ENCODE measurements at places on chromosomes 11 and 22. TPM values are rescaled to one million over a fixed set of nuclear protein-coding genes. Genes with fewer than 3 reads are reported as not detected.

DNA sequence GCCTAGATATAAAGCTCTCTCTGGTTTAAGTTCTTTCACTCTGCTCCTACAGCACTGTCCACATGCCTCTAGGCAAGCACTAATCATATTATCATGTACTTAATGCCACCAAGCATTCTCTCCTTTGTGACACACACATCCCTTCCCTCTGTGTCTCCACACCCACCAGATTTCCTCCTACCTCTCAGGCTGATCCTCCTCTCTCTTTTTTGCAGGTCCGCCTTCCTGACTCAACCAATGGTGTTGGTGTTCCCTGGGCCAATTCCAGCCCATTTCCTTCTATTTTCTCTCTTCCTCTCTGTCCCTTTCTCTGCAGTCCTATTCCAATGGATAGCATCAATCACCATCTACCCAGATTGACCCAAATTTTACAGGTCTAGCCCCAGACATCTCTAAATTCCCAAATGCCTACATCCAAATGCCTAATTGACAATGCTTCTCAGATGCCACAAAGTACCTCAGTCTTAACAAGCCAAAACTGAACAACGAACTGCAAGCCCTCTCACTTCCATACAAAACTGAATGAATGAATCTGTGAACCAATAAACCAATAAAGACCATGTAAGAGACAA, 504 bp upstream of the ZNF215 start:
- DNase-seq, result peak; percentile 25

DNA sequence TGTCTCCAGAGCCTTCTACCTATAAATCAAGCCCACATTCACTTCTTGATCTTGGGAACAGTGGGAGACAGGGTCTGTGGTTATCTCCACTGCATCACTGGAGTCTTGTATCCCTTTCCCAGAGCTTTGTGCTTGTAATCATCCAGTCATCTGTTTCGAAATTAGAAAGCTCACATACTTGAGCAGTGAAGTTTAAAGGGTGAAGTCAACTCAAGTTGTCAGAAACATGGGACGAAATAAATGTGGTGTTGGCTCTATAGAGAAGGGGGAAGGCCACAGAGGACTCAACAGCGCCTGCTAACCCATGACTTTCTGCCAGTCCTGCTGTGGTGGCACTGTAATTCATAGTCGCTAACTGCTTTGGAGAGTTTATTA, 197.5 kb downstream of the DBX1 start:
- peak; percentile 94 for DNase-seq

DNA sequence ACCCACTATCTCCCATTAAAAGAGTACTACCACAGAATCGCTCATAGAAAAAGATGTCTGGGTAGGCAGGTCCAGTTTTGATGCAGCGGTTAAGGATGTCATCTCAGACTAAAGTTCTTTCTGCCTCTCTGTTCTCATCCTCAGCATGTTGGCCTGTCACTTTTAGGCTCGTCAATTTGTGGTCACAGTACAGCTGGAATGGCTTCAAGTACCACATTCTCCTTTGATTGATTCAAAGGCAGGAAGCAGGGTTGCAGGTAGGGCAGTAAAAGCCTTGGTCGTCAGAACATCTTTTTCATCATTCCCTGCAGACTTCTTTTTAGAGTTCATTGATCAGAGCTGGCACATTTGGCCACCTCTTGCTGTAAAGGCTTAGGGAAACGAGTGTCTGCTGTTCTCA, 28.7 kb downstream of the SDHD start:
- DNase-seq, result no peak

GRCh38 chr11:19849107-19849789, 136.6 kb downstream of the NAV2 start:
- no peak for DNase-seq

DNA sequence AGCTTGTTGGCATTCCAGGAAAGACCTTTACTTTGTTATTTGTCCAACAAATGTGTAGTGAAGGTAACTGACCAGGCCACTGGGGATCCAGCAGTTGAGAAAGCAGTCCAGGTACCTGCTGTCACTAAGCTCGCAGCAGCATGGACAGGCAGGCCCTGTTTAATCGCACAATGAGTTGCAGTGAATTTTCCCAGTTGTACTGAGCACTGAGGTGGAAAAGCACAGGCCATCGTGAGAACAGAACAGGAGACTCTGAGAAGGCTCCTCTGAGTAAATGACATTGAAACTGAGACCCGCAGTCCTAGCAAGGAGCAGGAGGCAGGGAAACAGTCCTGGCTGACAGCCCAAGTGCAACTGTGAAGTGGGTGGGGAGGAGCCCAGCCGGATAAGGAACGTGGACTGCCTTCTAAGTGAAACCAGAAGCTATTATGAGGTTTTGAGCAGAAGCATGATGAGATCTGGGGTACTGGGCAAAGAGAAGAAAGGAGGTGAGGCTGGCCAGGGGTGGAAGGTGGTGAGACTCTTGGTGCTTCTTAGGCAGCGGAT, 39.8 kb upstream of the CDON start:
- no peak for DNase-seq

GRCh38 chr22:40022536-40023240, 27.9 kb downstream of the FAM83F start:
- DNase-seq, result no peak

DNA sequence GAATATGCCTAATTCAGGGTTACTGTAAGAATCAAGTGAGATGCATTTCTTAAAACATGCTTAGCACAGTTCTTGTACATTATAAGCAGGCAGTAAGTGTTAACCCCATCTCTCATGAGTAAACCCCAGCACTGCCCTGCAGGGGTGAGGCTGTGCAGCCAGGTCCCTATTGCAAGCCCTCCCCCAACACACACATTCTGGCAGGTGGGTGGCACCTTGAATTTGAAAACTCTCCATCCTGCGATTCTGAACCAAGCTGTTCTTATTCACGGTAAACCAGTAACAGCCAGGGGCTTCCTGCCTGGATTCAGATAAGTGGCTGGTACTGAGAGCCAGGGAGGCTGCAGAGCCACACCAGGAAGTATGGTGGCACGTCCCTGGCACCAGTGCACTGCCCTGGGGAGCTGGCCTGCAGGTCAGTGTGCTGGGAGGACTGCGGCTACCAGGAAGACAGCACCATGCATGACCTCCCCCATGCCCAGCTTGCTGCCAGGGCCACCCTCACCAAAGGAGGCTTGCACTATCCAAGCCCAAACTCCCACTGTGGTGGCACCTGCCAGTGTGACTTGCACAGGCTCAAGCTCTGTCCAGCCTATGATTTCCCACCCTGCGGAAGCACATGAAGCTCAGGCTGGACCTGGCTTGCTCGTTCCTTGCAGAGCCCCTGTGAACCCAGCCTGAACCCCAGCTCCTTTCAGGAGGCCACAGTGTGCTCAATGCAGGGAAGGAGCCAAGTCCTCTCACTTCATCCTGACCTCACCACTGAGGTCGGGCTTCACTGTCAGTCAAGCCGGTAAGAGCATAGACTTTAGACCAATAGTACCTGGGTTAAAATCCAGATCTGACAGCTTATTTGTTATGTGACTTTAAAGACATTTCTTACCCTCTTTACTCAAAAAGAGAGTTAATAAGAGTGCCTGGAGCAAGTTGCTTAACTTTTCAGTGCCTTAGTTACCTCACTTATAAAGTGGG, 88.1 kb downstream of the MICAL2 start:
- no peak for DNase-seq

DNA sequence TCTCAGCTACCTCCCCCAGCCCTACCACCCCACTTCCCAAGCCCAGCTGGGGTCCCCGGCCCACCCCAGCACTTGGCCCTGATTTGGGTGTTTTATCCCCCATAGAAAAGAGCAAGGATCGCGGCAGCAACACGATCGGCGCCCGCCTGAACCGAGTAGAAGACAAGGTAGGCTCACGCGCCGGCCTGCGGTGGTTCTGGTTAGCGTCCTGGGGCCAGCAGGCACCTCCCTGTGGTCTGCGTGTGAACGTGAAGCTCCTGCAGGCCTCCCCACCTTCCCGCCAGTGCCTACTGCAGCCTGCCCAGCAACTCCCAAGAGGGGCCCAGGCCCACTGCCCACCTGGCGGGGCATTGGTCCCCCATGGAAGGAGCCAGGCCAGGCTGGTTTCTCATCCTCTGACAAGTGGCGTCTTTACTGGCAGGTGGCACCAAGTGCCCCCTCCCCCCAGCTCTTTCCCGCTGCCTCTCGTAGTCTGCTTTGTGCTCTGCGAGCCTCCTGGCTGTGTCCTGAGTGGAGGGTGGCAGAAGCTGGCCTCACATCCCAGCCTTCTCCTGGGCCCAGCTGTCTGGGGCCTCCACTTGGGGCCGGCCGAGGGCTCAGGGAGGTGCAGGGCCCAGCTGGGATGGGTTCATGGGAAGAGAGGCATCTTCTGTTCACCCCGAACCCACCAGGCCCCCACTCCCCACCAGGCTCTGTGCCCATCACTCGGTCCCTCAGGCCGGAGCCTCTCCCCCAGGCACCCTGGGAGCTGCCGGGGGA, 78.3 kb upstream of the KCNQ1OT1 start:
- no peak for DNase-seq

- no peak for DNase-seq
Measured at GRCh38 chr11:28472904-28473303, 364.7 kb downstream of the METTL15 start.

GRCh38 chr11:68584097-68584496, 100.2 kb upstream of the GAL start:
- no peak for DNase-seq

DNA sequence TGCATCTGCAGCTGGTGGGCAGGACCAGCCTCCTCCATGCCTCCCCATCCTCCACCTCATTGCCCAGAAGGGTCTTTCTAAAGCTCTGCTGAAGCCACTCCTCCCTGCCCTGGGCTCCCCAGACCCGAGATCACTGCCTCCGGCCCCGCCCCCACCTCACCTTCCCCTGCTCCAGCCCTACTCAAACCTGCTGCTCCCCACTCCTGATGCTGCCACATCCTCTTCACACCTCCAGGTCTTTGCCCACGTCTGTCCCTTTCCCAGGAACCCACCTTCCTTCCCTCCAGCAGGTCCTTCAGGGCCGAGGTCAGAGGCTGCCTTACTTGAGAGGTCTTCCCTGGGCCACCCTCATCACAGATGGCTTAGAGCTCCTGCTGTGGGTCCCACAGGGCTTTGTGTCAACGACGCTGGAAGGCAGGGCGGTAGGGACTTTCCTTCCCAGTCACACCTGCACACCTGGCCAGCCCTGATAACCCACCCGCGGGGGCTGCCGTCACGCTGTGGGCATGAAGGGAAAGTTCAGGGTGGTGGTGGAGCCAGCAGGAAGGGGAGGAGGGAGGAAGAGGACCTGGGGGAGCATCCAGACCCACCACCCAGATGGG, 11.9 kb downstream of the WNT7B start:
- DNase-seq, result no peak

- DNase-seq, result no peak
Measured at GRCh38 chr22:49793296-49793695, 34.4 kb downstream of the BRD1 start.

- no peak for DNase-seq
Measured at GRCh38 chr11:21556926-21557325, 636.0 kb upstream of the ANO5 start.

DNA sequence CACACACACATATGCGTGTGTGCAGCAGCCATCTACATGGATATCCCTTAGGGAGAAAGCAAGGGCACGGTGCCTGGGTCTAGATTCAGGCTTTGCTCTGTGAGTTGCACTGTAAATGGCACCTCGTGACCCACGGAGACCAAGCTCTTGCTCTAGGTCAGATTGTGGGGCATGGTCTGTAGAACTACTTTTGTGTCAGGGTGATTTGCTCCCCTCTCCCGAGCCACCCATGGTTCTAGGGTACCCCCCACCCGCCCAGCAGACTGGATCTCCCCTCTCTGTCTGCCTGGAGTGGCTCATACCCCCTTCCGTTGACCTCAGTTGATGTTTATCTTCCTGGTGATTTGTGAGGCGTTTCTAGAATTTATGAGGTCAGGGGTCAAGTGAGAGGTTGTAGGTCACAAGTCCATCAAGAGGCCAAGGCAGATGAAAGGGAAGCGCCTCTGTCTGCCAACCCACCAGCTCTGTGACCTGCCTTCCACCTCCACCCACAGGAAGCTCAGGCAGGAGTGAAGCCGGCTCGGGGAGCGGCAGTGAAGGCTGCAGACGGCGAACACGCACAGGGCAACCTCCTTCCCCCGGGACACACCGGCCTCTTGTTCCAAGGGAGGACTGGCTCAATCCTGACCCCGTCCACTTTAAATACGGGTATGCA, 76.2 kb upstream of the TTLL12 start:
- no peak for DNase-seq

- DNase-seq, result no peak
Measured at GRCh38 chr11:70290361-70291065, 20.0 kb downstream of the PPFIA1 start.

DNA sequence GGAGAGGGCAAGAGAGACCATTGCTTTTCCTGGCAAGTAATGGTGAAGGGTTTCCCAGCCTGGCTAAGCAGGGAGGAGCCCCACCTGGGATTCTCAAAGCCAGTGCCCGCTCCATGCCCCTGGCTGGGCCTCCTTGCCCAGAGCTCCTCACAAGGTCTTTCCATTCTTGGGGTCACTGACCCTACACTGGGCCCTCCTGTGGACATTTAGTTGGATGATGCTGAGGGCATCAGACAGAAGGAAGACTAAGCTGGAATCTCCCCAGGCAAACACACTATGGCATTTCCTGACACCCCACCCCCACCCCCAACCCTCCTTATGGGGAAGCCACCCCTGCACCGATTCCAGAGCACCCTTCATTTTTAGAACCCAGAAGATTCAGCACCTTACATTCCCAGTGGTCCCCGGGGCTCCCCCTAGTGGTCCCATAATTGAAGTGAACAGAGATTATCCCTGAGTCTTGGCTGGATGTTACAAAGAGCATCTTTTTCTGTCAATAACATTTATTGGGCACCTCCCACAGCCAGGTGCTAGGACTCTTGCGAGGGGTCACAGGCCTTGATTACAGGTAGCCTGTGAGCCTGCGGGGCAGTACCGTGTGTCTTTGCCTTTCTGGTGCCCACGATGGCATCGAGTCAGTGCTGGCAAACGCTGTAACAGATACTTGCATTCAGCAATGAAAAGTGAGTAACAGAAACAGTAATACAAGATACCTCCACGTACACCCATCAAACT, 548.5 kb downstream of the BUD13 start:
- no peak for DNase-seq

DNA sequence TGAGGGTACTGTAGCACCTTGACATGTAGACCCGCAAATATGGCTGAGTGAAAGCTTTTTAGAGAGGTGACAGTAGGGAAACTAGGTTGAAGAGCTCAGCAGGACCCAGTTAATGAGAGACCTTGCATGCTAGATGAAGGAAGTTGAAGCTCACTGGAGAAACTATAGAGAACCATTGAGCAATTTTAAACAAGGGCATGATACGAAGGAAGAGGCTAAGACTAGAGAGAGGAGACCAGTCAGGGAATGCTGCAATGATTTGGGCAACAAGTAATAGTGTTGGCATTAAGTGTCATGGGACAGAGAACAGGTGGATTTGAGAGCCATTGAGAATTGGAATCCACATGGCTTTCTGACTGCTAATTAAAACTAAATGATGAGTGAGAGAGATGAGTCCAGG, 4.1 kb downstream of the OLFML1 start:
- no peak for DNase-seq

Gene GLYAT
- not detected for total RNA-seq

Gene TOP3B
- 30.2 TPM for total RNA-seq

Gene INS
- total RNA-seq, result not detected

Gene MYO7A
- total RNA-seq, result 0.23 TPM

Gene TRIM68
- 8.5 TPM for total RNA-seq

Gene NDUFC2
- total RNA-seq, result 159 TPM

Gene ENTHD1
- not detected for total RNA-seq

Gene LRRC32
- 0.29 TPM for total RNA-seq

Gene SLC22A6
- not detected for total RNA-seq

Gene TRIM49D1
- not detected for total RNA-seq

Gene C11orf42
- total RNA-seq, result not detected
